ENCODE measurements at places on chromosomes 1 and 21. TPM values are rescaled to one million over a fixed set of nuclear protein-coding genes. Genes with fewer than 3 reads are reported as not detected.

Gene IL20
- not detected for total RNA-seq

Gene KLHDC8A
- 0.19 TPM for total RNA-seq

Gene RGS21
- total RNA-seq = not detected

Gene RCC2
- total RNA-seq = 98.5 TPM

Gene OR2T29
- total RNA-seq = not detected

Gene EFNA4
- total RNA-seq = 7.5 TPM

Gene RPE65
- not detected for total RNA-seq

Gene XKR8
- total RNA-seq = not detected

Gene PAQR6
- 20.0 TPM for total RNA-seq

Gene PDC
- not detected for total RNA-seq

Gene NBL1
- total RNA-seq = 42.2 TPM

Gene CFAP126
- total RNA-seq = not detected

Gene COL11A1
- total RNA-seq = 0.30 TPM

Gene REN
- not detected for total RNA-seq

Gene SFT2D2
- total RNA-seq = 44.0 TPM

Gene ETV3L
- total RNA-seq = not detected

Gene NBPF20
- total RNA-seq = 3.4 TPM

Gene NUP210L
- not detected for total RNA-seq

Gene OLFM3
- total RNA-seq = not detected

Gene ITSN1
- total RNA-seq = 16.8 TPM

Gene DCST1
- not detected for total RNA-seq

Gene LCE6A
- not detected for total RNA-seq

Gene OR2L3
- not detected for total RNA-seq

Gene SLFNL1
- not detected for total RNA-seq

Gene CLCNKA
- total RNA-seq = not detected

Gene LAMC2
- total RNA-seq = 2.1 TPM

Gene GSTM5
- total RNA-seq = not detected

Gene NDUFV3
- total RNA-seq = 41.5 TPM

Gene SPATA45
- total RNA-seq = not detected

Gene HHAT
- total RNA-seq = 6.3 TPM
